ENCODE measurements at places on chromosomes 11 and 22. TPM values are rescaled to one million over a fixed set of nuclear protein-coding genes. Genes with fewer than 3 reads are reported as not detected.

DNA sequence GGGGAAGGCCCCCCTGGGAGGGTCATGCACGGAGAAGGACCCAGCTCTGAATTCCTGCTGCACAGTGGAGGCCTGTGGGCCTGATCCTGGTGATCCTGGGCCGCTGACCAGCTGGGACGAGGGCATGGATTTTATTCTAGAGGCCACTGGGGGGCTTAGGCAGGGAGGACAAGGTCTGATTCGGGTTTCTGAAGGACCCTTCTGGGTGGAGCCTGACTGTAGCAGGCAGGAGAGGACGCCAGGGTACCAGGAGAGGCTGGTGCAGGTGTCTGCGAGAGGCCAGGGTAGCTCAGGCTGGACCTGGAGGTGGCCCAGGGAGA, 31.3 kb downstream of the MPPED1 start:
- DNase-seq: no peak
- no peaks in the 10 kb centered on the region for H3K36me3 ChIP-seq
- H3K4me3 ChIP-seq: no peak overlapping the region
- H3K4me1 ChIP-seq: no peaks in the 10 kb centered on the region
- no peaks in the 10 kb centered on the region for H3K27me3 ChIP-seq

DNA sequence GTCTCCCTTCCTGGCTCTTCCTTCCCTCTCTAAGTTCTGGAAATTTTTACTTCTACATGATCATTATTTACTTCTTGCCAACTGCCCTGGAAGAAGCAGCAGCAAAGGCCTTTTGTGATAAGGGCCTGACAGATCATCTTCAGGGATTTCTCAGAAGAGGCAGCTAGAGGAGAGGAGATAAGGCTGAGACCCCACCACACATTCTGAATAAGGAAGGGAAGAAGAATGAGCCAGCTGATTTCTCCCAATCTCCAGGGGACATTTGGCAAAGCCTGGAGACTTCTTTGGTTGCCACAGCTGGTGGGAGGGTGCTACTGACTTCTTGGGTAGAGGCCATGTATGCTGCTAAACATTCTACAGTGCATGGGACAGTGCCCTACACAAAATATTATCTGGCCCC, 122.4 kb upstream of the OR9Q1 start:
- no peak for DNase-seq
- no peaks in the 10 kb centered on the region for H3K27me3 ChIP-seq
- no peaks in the 10 kb centered on the region for H3K36me3 ChIP-seq
- H3K27ac ChIP-seq: no peak overlapping the region

- H3K27me3 ChIP-seq: no peaks in the 10 kb centered on the region
- no peak overlapping the region for H3K4me3 ChIP-seq
- no peak overlapping the region for H3K27ac ChIP-seq
- DNase-seq: no peak
- H3K4me1 ChIP-seq: no peaks in the 10 kb centered on the region
- H3K36me3 ChIP-seq: no peaks in the 10 kb centered on the region
These were observed 25.1 kb downstream of the B3GAT1 start for GRCh38 chr11:134386945-134387344.

PGM2L1 gene
- 2.2 TPM for total RNA-seq

- no peaks in the 10 kb centered on the region for H3K36me3 ChIP-seq
- H3K27ac ChIP-seq: no peak overlapping the region
- no peaks in the 10 kb centered on the region for H3K4me1 ChIP-seq
- peaks cover 5% of the 10 kb centered on the region for H3K27me3 ChIP-seq
- DNase-seq: no peak
These were observed 7.6 kb upstream of the JHY start for GRCh38 chr11:122874991-122875390.

CTSF gene
- total RNA-seq: 149 TPM

Data from adrenal gland (tissue), 19 donors.